ENCODE measurements at places on chromosomes 2 and 18.

GRCh38 chr2:239749272-239749873 lies 275.8 kb downstream of the NDUFA10 start:
- DNase-seq, result no peak

GRCh38 chr2:158890296-158890905 lies 78.0 kb upstream of the TANC1 start:
- DNase-seq, result no peak

GRCh38 chr2:26300234-26300925 lies 45.6 kb upstream of the SELENOI start:
- no peak for DNase-seq

- no peak for DNase-seq
Observed at GRCh38 chr18:24853076-24853475, 392.6 kb downstream of the HRH4 start.

GRCh38 chr2:162915858-162916257 lies 77.3 kb upstream of the KCNH7 start:
- no peak for DNase-seq

DNA sequence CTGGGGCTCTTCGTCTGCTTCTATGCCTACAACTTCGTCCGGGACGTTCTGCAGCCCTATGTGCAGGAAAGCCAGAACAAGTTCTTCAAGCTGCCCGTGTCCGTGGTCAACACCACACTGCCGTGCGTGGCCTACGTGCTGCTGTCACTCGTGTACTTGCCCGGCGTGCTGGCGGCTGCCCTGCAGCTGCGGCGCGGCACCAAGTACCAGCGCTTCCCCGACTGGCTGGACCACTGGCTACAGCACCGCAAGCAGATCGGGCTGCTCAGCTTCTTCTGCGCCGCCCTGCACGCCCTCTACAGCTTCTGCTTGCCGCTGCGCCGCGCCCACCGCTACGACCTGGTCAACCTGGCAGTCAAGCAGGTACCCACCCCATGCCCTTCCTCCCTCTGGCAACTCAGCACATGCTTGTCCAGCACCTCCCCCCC lies 24.2 kb downstream of the STEAP3 start:
- no peak for DNase-seq

- DNase-seq, result no peak
Observed at GRCh38 chr2:239519089-239519920, 118.5 kb upstream of the HDAC4 start.

- DNase-seq, result no peak
Observed at GRCh38 chr2:21289989-21290388, 166.2 kb downstream of the TDRD15 start.

- no peak for DNase-seq
Observed at GRCh38 chr18:80132180-80132812, 23.2 kb downstream of the ADNP2 start.

DNA sequence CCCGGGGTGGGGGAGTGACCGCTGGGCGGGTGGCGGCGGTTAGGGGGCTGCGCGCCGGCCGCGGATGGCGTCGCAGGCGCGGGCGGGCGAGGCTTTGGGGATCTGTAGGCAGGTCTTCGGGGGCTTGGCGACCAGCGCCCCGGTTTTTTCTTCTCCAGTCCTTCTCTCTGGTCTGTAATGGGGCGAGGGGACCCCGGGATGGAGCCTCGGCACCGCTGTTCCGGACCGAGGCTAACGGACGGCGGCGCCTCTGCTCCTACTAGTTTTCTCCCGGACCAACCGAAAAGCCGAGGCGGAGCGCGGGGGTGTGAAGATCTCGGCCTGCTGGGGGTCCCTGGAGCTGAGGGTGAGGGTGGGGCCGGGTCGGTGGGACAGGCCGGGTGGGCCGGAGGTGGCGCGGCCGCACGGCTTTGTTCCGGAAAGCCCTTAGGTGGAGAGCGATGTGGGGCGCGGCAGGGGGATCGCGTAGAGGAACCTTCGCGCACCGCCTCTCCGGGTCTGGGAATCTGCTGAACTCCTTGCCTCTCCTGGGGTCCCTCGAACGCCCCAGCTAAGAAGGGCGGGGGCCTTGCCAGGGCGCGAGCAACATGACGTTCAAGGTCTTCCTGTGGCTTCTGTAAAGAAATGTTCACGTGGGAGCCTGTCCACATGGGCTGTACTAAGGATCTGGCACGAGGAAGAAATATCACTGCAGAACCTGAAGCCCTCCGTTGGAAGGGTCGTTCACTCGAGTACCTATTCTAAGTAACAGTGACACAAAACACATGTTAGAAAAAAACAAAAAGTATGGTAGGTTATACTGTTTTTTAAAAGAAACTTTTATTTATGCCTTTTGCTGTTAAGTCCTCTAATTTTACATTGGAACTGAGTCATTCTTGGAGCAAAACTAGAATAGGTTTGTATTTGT lies 861 bp downstream of the SLC39A10 start:
- DNase-seq, result peak; percentile 58

DNA sequence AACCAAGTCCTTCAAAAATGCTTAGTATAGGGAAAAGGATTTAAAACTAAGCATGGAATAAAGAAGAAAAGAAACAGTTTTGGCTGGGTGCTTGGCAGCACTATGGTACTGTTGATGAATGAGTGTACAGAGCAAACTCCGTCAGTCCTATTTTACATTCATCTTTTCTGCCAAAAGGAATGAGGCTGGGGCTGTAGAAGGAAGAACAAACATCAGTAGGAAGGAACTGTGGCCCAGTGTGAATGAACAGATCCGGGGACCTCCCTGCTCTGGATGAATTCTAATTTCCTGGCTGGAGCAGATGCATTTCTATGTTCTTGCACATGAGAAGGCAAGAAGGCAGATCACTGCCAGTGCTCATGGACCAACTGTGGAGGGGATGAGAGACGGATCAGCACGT lies 474.0 kb upstream of the MEIS1 start:
- DNase-seq, result no peak

Data from GDM1 (cell line).